ENCODE measurements at places on chromosomes 12 and 14.

DNA sequence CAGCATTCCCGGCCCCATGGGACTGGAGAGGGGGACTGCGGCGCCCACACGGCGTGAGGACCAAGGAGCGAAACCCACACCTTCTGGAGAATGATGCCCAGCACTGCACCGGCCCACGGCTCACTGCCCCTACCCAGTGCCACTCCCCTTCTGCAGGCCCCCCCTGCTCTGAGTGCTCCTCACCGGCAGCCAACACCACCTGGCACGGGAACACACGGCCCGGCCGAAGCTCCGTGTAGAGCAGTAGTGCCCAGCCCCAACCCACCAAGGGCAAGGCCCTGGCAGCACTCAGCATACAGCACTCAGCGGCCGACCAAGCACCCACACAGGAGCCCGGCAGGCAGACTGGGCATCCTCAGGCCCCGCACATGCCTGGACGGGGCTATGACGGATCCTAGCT, 13.4 kb downstream of the BTBD6 start:
- no peak for DNase-seq

DNA sequence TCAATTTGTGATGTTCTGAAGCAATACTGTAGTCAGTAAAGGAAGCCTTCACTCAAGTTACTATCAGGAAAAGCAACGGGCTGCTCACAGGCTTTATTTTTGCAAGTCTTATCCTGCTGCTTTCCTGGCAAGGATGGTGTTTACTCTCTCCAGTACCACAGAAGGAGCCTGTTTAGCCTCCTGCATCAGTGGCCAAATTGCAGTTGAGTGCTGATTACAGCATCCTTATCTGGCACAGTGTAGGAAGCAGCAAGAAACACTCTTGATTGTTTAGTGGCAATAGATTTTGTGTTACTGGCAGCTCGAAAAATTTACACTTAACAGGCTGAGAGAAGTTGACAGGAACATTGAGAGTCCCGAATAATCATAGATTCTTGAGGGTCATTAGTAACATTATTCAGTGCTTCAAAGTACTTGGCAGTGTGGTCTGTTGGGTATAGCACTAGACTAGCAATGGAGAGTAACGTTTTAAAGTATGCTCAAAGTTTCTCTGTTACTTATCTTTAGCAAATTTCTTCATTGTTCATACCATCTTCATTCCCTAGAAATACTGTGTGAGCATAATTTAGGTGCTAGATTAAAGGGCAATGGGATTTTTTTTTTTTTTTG, 11.7 kb downstream of the TULP3 start:
- no peak for DNase-seq

- DNase-seq, result no peak
These were observed 141.0 kb downstream of the PAH start for GRCh38 chr12:102776041-102776440.

- DNase-seq, result no peak
These were observed 37.6 kb upstream of the MGAT4C start for GRCh38 chr12:86293682-86294240.

- no peak for DNase-seq
These were observed 13.7 kb downstream of the APPL2 start for GRCh38 chr12:105222284-105222655.

- DNase-seq, result no peak
These were observed 27.4 kb downstream of the RAB21 start for GRCh38 chr12:71782017-71782416.

DNA sequence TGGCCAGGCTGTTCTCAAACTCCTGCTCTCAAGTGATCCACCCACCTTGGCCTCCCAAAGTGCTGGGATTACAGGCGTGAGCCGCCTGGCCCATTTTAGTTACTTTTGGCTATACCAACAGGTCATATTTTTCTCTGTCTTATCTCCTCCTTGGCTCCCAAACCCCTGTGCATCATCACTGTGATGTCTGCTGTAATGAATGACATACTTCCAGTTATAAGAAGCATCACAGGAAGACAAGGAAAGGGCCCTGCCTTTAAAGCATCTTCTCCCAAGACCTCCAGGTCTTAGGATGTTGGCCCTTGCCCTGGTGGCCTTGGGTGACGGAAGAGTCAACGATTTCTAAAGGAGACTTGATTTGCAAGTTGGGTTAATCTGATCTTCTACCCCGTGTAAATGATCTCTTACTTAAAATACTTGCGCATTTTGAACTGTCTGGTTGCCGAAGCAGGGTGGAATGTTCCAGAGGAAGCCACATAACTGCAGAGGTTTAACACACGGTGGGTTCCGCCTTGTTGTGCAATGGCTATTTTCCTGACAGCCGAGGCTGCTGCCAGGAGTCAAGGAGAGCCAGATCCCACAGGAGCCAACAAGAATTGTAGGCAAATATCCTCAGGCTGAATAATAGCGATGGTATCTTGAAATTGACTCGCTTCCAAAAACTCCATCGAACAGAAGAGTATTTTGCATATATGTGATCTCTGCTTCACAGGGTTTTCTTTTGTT, 55.7 kb upstream of the PLXNC1 start:
- no peak for DNase-seq

DNA sequence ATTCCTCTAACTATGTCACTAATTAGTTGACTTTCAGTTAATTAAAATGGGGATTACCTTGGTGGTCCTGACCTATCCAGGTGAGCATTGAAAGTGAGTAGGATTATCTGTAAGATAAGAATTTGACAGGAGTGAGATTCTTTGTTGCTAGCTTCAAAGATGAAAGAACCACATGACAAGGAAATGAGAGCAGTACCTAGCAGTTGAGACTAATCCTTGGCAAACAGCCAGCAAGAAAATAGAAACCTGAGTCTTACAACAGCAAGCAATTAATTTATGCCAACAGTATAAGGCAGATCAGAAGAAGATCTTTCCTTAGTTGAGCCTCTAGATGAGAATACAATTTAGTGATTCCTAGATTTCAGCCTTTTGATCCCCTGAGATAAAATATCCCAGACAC, 1058.4 kb downstream of the LRFN5 start:
- no peak for DNase-seq

- peak; percentile 21 for DNase-seq
These were observed 4.8 kb upstream of the AMN start for GRCh38 chr14:102917469-102918211.

GRCh38 chr12:54526812-54527630, 22.4 kb upstream of the PDE1B start:
- no peak for DNase-seq

DNA sequence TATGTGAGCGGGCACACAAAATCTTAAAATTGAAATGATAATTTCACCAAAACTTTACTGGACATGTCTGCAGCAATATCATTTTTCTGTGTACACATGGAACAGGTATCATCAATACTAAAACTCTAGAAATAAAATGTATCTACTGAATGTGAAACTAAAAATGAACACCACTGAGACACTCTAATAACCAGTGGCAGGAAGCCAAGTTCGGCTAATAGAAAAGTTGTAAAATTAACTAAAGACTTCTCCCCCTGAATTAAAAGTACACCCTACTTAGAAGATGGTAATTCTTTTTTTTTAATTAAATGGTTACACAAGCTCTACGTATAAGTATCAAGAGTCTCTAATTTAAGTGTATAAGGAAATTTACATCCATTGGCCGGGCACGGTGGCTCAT, 227.2 kb downstream of the MED13L start:
- DNase-seq, result no peak

DNA sequence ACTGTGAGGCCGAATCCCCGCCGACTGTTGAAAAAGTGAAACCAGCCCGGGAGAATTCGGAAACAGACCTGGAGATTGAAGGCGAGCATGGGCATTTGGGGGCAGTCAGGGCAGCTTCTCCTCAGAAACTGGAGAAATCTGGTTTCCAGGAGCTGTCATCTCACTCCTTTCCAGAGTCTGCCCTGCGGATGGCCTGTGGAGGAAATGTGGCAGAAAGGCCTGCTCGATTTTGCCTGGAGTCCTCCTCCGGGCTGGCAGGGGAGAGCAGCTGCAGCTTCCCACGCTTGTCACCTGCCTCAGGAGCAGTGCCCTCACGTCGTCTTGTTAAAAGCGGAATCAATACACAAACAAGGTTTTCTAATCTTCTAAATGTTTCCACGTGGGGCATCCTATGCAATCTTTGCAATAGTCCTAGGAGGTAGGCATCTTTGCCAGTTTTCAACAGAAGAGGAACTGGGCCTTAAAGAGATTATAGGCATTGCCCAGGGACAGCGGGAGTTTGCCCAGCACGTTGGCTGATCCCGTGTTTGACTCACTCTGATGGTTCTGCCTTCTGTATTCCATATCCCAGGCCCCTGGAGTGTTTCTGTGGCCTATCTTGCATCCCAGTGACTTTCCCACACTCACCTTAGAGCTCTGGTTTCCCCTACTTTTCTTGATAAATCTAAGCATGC, 2.3 kb downstream of the LRRC74A start:
- no peak for DNase-seq

DNA sequence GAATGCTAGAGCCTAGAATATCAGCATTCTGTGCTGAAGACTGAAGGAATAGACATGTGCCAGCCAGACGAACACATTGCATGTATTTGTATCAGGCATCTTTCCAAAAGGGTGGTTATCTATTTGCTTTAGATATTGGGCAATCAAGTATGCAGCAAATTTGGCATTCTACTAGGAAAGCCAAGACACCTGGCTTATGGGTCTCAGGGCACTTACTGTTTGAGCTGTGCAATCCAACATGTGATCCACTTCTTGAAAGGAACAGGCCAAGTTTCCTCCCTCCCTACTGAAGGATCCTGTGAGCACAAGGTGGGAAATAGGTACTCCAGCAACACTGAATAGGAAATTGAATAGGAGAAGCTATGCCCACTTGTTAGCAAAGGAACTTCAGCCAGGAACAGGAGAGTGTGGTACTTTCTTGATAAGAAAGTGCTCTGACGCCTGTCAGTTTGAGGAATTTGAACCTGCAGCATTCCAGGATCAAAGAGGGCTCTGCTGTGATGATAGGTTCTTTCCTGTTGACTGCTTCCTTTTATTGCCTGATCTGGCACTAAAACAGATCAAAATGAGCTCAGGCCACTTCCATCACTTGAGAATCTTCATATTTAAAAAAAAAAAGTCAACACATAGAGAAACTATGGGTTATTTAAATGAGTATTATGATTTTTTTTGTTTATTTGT, 20.6 kb downstream of the OR6S1 start:
- DNase-seq, result no peak

GRCh38 chr12:51636581-51636980, 45.5 kb downstream of the SCN8A start:
- no peak for DNase-seq

DNA sequence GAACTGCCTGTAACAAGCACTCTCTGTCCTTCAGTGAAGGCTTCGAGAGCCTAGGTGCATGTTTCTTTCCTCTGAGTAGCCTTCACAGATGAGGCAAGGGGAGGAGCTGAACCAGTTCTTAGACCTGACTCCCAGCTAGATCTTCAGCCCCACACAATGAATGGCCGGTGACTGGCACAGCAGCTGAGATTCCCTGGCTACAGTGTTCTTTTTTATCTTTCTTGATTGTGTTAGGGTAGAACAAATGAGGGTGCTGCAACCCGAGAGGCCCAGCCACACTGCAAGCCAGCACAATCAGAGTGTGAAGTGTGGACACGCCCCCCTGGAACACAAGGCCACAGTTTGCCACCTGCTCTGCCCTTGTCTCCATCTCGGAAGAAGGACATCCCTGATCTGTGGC, 19.1 kb upstream of the COL2A1 start:
- DNase-seq, result no peak

DNA sequence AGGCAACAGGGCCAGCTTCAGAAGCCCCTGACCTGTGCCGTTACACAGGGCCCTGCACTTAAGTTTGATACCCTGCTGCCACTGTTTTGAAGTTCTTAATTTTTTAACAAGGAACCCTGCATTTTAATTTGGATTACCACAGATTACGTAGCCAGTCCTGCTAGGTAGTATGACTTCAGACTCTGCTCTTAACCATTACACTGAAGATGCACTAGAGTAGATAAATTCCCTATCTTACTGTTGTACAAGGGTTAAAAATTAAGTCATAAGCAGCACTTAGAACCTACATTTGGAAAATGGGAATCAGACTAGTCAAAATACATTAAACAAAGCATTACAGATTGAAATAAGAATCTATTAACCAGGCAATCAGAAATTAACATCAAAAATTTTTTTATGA, 2.3 kb downstream of the GNPNAT1 start:
- DNase-seq, result no peak

DNA sequence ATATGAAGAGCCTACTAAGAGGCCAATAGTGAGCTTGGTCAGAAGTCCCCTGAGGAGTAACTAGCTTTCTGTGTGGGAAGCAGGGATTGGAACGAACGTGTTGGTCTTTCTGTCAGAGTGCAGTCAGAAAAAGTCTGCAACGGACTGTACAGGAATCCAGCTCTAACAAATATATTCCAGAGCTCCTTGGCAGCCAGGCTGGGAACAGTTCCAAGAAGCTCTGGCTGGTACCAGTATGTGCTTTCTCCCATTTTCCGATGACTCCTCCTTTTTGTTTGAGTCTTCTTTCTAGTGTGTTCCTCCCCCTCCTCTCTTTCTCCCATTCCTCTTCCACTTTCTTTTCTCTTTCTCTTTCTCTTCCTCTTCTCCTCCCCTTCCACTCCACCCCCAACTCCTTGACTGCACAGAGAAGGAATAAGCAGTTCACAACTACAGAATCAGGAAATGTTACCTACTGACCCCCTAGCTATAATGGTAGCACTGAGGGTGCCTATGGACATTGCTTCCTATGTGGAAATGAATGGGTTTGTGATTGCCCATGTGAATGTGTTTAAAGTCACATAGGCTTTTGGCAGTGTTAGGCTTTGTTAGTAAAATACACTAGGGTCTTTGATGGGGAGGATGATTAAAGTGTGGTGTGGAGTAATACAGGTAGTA, 59.9 kb downstream of the TTLL5 start:
- no peak for DNase-seq

GRCh38 chr14:88688386-88688785, 104.4 kb downstream of the EML5 start:
- no peak for DNase-seq

- no peak for DNase-seq
These were observed 102.6 kb upstream of the PRB2 start for GRCh38 chr12:11497995-11498394.

DNA sequence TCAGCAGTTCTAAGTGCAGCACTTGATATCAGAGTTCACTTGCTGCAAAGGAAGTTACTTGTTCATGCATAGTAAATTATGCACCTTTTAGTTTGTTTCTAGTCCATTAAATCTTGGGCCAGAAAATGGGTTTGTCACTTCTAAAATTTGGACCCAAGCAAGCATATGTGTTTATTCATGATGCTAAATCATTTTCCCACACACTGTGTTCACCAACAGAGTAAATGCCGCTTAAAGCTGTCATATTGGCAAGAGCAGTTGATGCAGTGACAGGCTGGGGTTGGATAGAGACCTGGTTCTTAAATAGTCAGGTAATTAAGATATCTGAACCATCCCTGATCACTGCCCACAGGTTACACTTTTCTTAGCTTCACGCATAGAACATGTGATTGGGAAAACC, 409.7 kb downstream of the EGLN3 start:
- DNase-seq, result no peak

DNA sequence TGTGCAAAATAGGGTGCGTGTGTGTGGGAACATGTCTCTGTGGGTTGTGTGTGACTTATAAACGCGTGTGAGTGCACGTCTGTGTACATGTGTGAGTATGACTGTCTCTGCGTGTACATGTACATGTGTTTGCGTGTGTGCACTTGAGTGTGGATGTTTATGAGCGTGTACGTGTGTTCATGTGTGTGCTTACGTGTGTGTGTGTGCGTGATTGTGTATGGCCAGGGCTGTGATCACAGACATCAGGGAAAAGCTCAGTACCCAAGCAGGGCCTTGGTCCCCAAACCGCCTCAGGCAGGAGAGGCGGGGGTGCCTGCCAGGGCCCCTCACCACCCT, 326.3 kb upstream of the DIO3 start:
- DNase-seq, result no peak

- DNase-seq, result no peak
These were observed 66.3 kb upstream of the CEP83 start for GRCh38 chr12:94525951-94526350.
